ENCODE measurements at places on chromosomes 16 and 17. TPM values are rescaled to one million over a fixed set of nuclear protein-coding genes. Genes with fewer than 3 reads are reported as not detected.

GRCh38 chr17:8753976-8754440 is 4.3 kb downstream of the SPDYE4 start:
- peaks cover 2% of the 10 kb centered on the region for H3K36me3 ChIP-seq
- no peak for DNase-seq
- H3K27ac ChIP-seq: no peak overlapping the region
- no peaks in the 10 kb centered on the region for H3K4me1 ChIP-seq

The ACSM5 gene
- total RNA-seq: 1.7 TPM

The GP2 gene
- not detected for total RNA-seq

The PYY gene
- not detected for total RNA-seq

DNA sequence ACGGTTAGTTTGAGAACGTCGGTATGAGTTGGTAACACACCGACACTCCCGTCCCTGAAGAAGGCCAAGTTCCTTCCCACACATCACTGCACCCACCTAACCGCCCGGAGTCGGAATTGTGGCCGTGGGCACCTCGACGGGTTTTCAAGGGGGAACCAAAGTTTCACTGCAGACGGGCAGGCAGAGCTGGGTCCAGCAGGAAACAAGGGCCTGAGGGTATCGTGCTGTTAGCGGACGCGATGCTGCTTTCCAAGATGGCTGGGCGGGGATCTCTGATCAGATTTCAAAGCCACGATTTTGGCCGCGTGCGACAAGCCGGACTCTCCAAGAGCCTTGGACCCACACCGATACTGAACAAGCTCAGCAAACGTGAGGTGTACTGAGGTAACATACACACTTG is 82.3 kb upstream of the DOC2B start:
- peak; percentile 51 for DNase-seq
- H3K36me3 ChIP-seq: peaks cover 15% of the 10 kb centered on the region
- H3K4me1 ChIP-seq: peaks cover 4% of the 10 kb centered on the region
- H3K27me3 ChIP-seq: peaks cover 21% of the 10 kb centered on the region
- H3K27ac ChIP-seq: no peak overlapping the region

The BLMH gene
- total RNA-seq: 44.5 TPM

The KRTAP4-9 gene
- not detected for total RNA-seq

GRCh38 chr17:70076189-70076588 is 1.2 kb downstream of the KCNJ16 start:
- no peak for DNase-seq
- peaks cover 29% of the 10 kb centered on the region for H3K4me1 ChIP-seq
- H3K36me3 ChIP-seq: no peaks in the 10 kb centered on the region
- no peak overlapping the region for H3K4me3 ChIP-seq

The DYNLRB2 gene
- not detected for total RNA-seq

DNA sequence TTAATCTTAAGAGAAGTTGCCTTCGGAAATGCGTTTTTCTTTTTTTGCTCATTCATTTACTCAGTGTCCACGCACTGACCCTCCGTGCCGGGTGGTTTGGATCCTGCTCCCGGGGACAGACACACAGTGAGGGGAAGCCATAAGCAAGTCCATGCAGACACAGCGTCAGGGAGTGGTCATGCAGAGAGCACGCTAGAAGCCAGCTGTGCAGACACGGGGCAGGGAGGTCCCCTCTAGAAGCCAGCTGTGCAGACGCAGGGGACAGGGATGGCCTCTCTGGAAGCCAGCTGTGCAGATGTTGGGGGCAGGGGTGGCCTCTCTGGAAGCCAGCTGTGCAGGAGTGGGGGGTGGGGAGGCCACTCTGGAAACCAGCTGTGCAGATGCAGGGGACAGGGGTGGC is 4.8 kb downstream of the GAA start:
- DNase-seq: peak; percentile 52
- H3K27ac ChIP-seq: no peak overlapping the region
- no peak overlapping the region for H3K4me3 ChIP-seq
- H3K36me3 ChIP-seq: no peaks in the 10 kb centered on the region
- no peaks in the 10 kb centered on the region for H3K27me3 ChIP-seq

DNA sequence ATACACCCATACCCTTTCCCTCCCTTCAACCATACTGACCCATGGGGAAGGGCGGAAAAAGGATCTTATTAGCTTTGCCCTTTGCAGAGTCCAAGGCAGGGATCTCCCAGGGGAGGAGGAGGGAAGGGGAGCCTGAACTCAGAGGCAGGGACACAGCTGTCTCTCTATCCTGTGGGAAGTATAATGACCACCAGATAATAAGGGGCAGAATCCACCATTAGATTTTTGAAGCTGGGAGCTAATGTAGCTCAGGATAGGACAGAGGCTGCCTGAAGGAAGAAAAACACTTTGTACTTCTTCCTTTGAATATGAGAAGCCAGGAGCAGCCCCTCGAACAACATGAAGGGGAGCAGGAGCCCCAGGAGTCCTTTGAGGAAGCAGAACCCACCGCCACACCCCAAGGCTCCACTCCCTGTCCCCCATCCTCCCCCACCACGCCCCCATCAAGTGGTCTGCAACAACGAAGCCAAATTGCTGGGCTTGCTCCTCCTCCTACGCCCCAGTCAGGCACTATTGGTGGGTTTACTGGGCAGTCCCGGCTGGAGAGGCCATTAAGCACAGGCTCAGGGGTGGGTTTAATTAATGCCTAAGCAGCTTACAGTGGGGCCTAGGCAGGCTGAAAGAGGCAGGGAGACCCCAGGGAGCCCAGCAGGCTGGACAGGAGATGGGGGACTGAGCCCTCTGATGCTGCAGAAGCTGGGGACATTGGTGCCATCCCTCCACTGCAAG is 5.3 kb downstream of the MPP2 start:
- no peaks in the 10 kb centered on the region for H3K27me3 ChIP-seq
- no peak overlapping the region for H3K27ac ChIP-seq
- DNase-seq: no peak
- H3K4me1 ChIP-seq: peaks cover 25% of the 10 kb centered on the region

DNA sequence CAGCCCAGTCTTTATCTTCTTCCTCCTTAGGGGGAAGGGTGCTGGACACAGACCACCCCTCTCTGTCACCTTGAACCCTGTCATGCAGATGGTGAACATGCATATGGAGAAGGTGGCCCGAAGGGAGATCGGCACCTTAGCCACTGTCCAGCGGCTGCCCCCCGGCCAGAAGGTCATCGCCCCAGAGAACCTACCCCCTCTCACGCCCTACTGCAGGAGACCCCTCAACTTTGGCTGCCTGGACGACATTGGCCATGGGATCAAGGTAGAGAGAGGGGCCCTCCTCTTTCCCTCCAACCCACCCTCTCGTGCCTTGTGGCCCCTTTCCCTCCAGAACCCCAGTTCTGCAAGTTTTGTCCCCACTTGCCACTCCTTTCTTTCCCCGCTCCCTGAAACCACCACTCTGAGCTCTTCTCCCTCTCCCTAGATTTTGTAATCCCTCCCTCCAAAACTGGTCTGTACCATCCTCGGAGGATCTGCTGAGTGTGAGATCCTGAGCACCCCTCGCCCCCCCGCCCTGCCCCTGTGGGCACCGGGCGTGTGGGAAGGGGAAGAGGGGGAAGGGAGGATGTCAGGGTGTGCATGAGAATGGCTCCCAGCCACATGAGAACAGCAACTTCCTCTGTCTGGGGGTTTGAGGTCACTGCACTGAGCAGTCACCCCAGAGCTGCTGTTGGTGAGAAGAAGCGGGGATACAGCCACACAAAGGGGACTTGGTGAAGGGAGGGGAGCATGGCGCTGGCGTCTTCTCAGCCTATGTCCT is 7.3 kb downstream of the ABI3 start:
- H3K36me3 ChIP-seq: no peaks in the 10 kb centered on the region
- peaks cover 14% of the 10 kb centered on the region for H3K27me3 ChIP-seq
- no peak overlapping the region for H3K4me3 ChIP-seq
- H3K27ac ChIP-seq: no peak overlapping the region
- no peak for DNase-seq

DNA sequence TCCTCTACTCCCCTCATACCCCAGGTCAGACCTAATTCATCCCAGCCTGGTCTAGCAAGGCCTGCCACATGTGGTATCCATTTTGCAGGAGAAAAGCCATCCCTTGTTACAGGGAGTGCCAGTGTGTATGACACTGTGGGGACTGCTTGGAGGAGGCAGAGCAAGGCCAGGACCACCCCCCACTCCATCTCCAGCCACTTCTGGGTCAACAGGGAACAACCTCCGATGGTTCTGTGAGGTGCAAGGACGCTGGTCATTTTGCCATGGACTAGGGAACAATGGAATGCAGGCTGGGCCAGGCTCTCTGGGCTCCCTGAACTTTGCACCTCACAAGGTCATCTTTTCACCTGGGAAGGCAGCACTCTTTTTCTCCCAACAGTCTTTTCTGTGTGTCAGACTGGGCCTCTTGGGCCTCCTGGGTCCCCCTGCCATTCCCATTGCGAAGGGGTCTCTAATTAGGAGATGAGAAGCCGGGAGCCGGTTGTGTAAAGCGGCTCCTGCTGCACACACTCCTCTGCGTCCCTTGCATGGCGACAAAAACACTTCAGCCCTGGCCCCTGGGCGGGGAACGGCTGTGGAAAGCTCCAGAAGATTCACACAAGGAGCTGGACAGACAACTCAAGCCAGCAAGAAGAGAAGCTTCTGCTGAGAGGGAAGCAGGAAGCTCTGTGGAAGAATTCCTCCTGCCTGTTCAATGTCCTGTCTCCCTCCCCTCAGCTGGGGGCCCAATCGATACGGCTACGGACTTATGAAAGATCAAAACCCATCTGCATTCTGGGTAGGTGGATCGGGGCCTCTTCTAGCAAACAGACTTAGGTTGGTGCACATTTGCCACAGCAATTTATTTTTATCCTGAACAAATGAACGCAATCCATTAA is 38.5 kb upstream of the MTSS2 start:
- H3K27ac ChIP-seq: no peak overlapping the region
- no peak overlapping the region for H3K4me3 ChIP-seq
- H3K36me3 ChIP-seq: peaks cover 25% of the 10 kb centered on the region
- H3K4me1 ChIP-seq: peaks cover 6% of the 10 kb centered on the region
- DNase-seq: no peak

DNA sequence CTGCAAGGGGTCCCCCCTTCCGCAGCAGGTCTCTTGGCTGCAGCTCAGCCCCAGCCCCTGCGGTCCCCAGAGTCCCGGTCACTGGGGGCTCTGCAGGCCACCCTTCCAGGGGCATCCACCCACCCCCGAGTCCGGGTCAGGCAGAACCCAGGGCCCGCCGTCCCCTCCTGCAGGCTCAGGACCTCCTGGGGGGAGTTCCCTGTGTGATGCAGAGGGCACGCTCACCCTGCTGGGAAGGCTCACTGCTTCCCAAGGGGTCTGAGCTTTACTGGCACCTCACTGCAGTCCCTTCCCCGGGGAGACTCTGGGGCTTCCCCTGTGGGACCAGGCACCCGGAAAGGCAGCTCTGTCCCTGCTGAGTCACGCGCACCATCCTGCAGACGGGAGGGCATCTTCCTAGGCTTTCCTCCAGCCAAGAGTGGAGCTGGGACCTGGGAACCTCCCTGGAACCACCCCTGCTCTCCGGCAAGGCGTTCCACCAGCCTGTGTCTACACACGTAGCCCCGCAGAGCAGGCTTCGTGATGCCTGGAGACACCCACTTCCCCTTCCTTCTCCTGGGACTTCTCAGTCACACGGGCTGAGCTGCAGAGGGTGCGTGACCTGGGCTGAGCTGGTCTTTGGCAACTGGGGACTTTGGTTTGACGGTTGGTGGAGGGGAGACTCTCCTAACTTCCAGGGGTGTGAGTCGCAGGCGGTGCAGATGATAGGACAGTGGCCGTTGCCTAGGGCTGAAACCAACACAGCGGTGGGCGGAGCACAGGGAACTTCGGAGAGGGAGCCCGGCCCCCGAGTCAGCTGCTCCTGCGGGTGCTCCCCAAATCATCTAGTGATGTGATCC is 23.4 kb downstream of the SLC25A10 start:
- H3K4me1 ChIP-seq: peaks cover 15% of the 10 kb centered on the region
- H3K27ac ChIP-seq: no peak overlapping the region
- peaks cover 3% of the 10 kb centered on the region for H3K27me3 ChIP-seq
- H3K36me3 ChIP-seq: no peaks in the 10 kb centered on the region
- no peak for DNase-seq

GRCh38 chr16:71629278-71630016 is 3.5 kb downstream of the MARVELD3 start:
- peak overlapping the region; percentile 81 for H3K27ac ChIP-seq
- H3K27me3 ChIP-seq: no peaks in the 10 kb centered on the region
- DNase-seq: no peak
- H3K36me3 ChIP-seq: peaks cover 1% of the 10 kb centered on the region
- H3K4me3 ChIP-seq: no peak overlapping the region
- H3K4me1 ChIP-seq: peaks cover 21% of the 10 kb centered on the region

GRCh38 chr16:53198933-53199332 is 144.1 kb downstream of the CHD9 start:
- DNase-seq: no peak
- H3K36me3 ChIP-seq: peaks cover 6% of the 10 kb centered on the region
- H3K4me3 ChIP-seq: no peak overlapping the region
- H3K27ac ChIP-seq: no peak overlapping the region

The RHOT2 gene
- 106 TPM for total RNA-seq

DNA sequence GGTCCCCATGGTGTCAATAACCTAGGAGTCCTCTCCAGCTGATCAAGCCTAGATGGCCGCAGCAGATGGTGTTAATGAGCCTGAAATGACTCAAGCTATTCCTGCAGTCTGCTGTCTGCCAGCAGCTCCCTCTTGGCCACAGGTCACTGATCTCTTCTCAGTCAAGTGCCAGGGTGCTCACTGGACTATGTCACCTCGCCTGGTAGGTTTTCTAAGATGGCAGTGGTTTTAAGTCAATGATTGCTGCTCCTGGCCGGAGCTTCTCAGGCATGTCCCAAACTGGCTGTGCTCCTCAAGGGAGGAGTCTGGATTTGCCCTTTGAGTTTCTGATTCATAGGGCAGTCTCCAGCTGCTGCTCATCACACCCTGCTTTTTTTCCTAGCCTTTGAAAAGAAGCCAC is 58.6 kb upstream of the SHISA6 start:
- H3K27me3 ChIP-seq: no peaks in the 10 kb centered on the region
- H3K27ac ChIP-seq: no peak overlapping the region
- H3K36me3 ChIP-seq: no peaks in the 10 kb centered on the region

- no peaks in the 10 kb centered on the region for H3K27me3 ChIP-seq
- DNase-seq: peak; percentile 72
- H3K4me1 ChIP-seq: peaks cover 36% of the 10 kb centered on the region
- peak overlapping the region; percentile 12 for H3K27ac ChIP-seq
Measured at GRCh38 chr16:1823821-1824220, 2.8 kb downstream of the HAGH start.

The CMTM1 gene
- 11.9 TPM for total RNA-seq

The SPATA22 gene
- not detected for total RNA-seq

DNA sequence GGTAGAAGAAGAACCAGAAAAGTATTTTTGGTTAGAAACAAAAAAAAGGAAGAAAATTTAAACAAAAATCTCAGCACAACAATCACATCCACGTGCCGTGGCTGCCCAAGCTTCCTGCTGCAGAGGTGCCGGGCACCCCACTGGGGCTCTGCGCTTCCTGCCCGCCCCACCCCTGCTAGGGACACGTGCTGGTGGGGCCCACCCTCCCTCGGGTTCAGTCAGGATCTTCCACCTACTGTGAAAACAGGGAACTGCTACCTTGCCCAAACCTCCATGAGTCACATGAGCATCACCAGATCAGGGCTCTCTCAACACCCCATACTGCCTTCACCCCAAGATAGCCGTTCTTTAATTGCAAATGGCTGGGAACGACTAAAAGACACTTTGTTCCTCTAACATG is 24.4 kb upstream of the CYTH1 start:
- H3K36me3 ChIP-seq: peaks cover 61% of the 10 kb centered on the region
- peaks cover 1% of the 10 kb centered on the region for H3K4me1 ChIP-seq
- H3K27me3 ChIP-seq: no peaks in the 10 kb centered on the region
- DNase-seq: no peak

- no peaks in the 10 kb centered on the region for H3K27me3 ChIP-seq
- peak overlapping the region; percentile 87 for H3K4me3 ChIP-seq
- H3K4me1 ChIP-seq: peaks cover 30% of the 10 kb centered on the region
- DNase-seq: no peak
Measured at GRCh38 chr16:14629612-14629918, 495 bp downstream of the PARN start.

The OR3A3 gene
- not detected for total RNA-seq
